Osteocyte (in vitro differentiated cells): ENCODE measurements at places on chromosomes 7 and 10. TPM values are rescaled to one million over a fixed set of nuclear protein-coding genes. Genes with fewer than 3 reads are reported as not detected.

TAS2R3 gene
- total RNA-seq, result 1.6 and 2.6 TPM in 2 replicates

AKR1E2 gene
- 1.7 and 2.5 TPM in 2 replicates for total RNA-seq

BTBD16 gene
- not detected in 2 replicates for total RNA-seq

SLC26A5 gene
- total RNA-seq, result not detected in 2 replicates

MSMB gene
- not detected in 2 replicates for total RNA-seq

SORBS1 gene
- total RNA-seq, result 1.7 TPM in 2 replicates

SPDYE1 gene
- total RNA-seq, result not detected in 2 replicates

WNT2 gene
- total RNA-seq, result 9.5 and 11.5 TPM in 2 replicates

FAM200A gene
- total RNA-seq, result 5.3 and 6.3 TPM in 2 replicates

CASD1 gene
- 15.9 and 19.4 TPM in 2 replicates for total RNA-seq

TSPAN14 gene
- 50.7 and 51.4 TPM in 2 replicates for total RNA-seq

ADAM12 gene
- 41.7 and 45.6 TPM in 2 replicates for total RNA-seq

JAKMIP3 gene
- total RNA-seq, result 0.64 and 0.65 TPM in 2 replicates

GIMAP4 gene
- total RNA-seq, result not detected in 2 replicates

TACC2 gene
- 64.2 and 65.5 TPM in 2 replicates for total RNA-seq

PRF1 gene
- total RNA-seq, result not detected in 2 replicates

FEZF1 gene
- not detected in 2 replicates for total RNA-seq

DLG5 gene
- 69.8 and 72.4 TPM in 2 replicates for total RNA-seq

BICC1 gene
- 39.4 and 41.0 TPM in 2 replicates for total RNA-seq

GPR22 gene
- total RNA-seq, result not detected in 2 replicates

IMMP2L gene
- 15.6 and 18.5 TPM in 2 replicates for total RNA-seq

C10orf67 gene
- total RNA-seq, result not detected in 2 replicates

HIPK2 gene
- 90.8 and 96.9 TPM in 2 replicates for total RNA-seq

LIPF gene
- not detected in 2 replicates for total RNA-seq

SEMA3A gene
- 2.4 and 3.7 TPM in 2 replicates for total RNA-seq

AFAP1L2 gene
- total RNA-seq, result 4.0 and 5.7 TPM in 2 replicates

SFTPA1 gene
- not detected in 2 replicates for total RNA-seq

DNAJC12 gene
- 9.5 and 12.0 TPM in 2 replicates for total RNA-seq

CXCL12 gene
- 153 and 169 TPM in 2 replicates for total RNA-seq

CYP2C18 gene
- not detected in 2 replicates for total RNA-seq

NRP1 gene
- 208 and 222 TPM in 2 replicates for total RNA-seq

SUN3 gene
- total RNA-seq, result not detected in 2 replicates

AGAP3 gene
- total RNA-seq, result 131 and 135 TPM in 2 replicates

GNA12 gene
- 68.8 and 69.5 TPM in 2 replicates for total RNA-seq

UTF1 gene
- total RNA-seq, result not detected in 2 replicates

SNCG gene
- total RNA-seq, result 0.73 TPM in 1 of 2 replicates, not detected in the other

CRYGN gene
- total RNA-seq, result not detected in 2 replicates

MYO1G gene
- total RNA-seq, result 0.05 TPM in 1 of 2 replicates, not detected in the other

OPN1SW gene
- total RNA-seq, result not detected in 2 replicates
